NCI-H146 (cell line): ENCODE measurements at places on chromosomes 1 and 21.

GRCh38 chr1:59098655-59099054 lies 198.2 kb upstream of the FGGY start:
- DNase-seq = no peak

DNA sequence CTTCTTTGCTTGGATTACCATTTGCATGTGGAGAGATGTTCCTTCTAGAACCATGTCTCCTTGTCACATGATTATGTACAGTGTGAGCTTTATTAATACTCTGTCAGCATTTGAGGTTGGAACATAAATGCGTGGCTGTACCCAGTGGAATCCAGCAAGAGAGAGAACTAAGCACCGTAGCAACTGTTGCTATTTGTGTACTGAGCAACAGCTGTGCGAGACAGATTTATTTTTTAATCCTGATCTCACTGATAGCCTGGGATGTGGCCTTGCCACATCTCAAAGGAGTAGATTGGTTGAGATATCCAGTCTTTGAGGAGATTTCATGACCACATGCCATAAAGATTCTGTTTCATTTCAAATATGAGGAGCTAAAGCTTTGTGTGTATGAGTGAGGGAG lies 43.4 kb downstream of the KIF1B start:
- no peak for DNase-seq

DNA sequence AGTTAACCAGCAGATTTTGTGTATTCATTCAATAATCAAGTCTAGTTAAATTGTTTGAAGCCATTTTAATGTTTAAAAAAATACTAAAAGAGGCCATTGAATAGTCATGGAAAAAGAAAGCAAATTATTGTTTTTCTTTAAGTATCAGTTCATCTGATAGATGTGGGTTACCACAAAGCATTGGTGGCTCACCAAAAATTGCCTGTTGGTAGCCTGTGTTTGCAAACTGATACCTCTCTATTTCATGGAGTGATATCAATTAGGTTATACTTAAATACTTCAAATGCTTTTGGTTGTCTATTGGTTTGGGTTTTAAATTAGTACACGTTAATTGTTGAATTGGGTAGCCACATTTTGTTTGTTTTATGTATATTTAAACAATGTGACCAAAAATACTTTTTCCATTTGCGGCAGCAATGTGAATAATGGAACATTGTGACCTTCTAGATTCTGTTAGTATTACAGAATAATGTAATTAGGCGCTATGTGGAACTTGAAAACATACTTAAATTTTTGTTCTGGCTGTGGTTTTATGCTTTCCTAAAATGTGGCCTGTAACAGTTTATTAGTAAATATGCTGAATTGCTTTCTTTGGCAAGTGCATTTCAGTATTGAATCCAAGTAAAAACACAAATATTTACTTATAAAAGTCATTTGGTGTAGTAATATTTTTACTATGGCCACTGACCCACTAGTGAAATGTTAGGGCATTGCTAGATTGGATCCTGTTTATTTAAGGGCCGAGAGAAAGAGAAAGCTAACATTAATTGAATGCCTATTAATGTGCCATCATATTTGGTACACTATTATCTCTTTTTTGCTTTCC lies 37.1 kb upstream of the NBL1 start:
- DNase-seq = no peak

- peak; percentile 54 for DNase-seq
These were observed 618 bp downstream of the CLCC1 start for GRCh38 chr1:108962681-108963051.
